ENCODE measurements at places on chromosomes 2 and 18. TPM values are rescaled to one million over a fixed set of nuclear protein-coding genes. Genes with fewer than 3 reads are reported as not detected.
A peak's percentile ranks its signal among the peaks of the same experiment; 100 is the strongest.

Gene RIT2
- total RNA-seq: not detected

Gene NEU2
- total RNA-seq: not detected

- H3K36me3 ChIP-seq: no peaks in the 10 kb centered on the region
- H3K4me3 ChIP-seq: no peak overlapping the region
- H3K27ac ChIP-seq: no peak overlapping the region
- DNase-seq: no peak
- no peaks in the 10 kb centered on the region for H3K4me1 ChIP-seq
Observed at GRCh38 chr2:62858231-62858832, 152.8 kb downstream of the EHBP1 start.

DNA sequence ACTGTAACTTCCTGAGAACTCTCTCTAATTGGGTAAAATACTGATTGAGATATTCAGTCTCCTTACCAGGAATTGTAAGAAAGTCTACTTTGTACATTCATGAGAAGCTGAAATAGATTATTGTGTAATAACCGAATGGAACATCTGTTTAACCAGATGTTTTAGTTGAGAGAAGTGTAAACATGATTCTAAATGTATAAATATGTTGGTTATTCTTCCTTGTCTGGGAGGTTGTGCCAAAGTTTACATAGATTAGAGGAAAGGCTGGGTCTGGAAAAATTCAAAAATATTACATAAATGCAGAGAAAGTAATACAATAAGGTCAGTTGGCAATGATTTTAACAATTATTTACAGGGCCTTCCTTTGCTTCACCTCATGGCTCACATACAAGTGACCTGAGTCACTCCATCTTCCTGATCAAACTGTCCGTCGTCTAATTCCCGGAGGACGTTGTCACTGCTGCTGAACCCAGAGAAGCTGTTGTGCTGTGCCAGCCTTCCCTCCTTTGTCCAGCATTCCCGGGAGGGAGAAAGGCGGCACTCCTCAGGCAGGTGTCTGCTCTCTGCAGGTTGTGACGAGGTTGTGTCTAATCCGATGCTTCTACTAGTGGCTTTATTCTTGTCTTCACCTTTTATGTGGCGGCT lies 55.9 kb downstream of the MOB4 start:
- H3K36me3 ChIP-seq: no peaks in the 10 kb centered on the region
- no peaks in the 10 kb centered on the region for H3K4me1 ChIP-seq
- no peaks in the 10 kb centered on the region for H3K27me3 ChIP-seq
- no peak for DNase-seq
- H3K4me3 ChIP-seq: no peak overlapping the region
- no peak overlapping the region for H3K27ac ChIP-seq

DNA sequence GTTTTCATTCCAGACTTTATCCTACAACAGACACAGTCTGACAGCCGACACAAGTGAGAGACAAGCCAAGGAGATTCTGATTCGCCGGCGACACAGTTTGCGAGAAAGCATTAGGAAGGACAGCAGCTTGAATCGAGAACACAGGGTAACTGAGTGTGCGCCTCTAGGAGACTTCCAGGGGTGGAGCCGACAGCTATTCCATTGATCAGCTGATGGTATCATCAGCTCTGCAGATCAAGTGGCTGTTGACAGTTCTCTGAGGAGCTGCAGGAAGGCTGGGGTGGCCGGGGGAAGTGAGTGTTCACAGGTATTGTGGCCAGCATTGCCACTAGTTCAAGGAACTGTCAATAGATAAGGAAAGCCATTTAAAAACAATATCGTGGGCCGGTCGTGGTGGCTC lies 57.3 kb upstream of the TMEM182 start:
- H3K4me3 ChIP-seq: no peak overlapping the region
- no peak overlapping the region for H3K27ac ChIP-seq
- H3K36me3 ChIP-seq: no peaks in the 10 kb centered on the region
- H3K27me3 ChIP-seq: no peaks in the 10 kb centered on the region

Gene SIX2
- not detected for total RNA-seq

Gene CCDC93
- 30.5 TPM for total RNA-seq

Gene RNU2-63P
- not detected for total RNA-seq

Gene G6PC2
- total RNA-seq: not detected

Gene PRSS56
- not detected for total RNA-seq

- H3K4me3 ChIP-seq: peak within 1 kb of the TSS; percentile 66
- DNase-seq: peak; percentile 92
- H3K4me1 ChIP-seq: peaks cover 10% of the 10 kb centered on the region
Observed at GRCh38 chr2:216013080-216013909, at the start of gene MREG. TSS of gene MREG (minus strand) at chr2:216013551. CDS start at chr2:216013327, 224 bp downstream.

- peaks cover 15% of the 10 kb centered on the region for H3K27me3 ChIP-seq
- H3K4me3 ChIP-seq: no peak overlapping the region
- no peaks in the 10 kb centered on the region for H3K36me3 ChIP-seq
Observed at GRCh38 chr2:106885329-106885728, 638 bp downstream of the ST6GAL2 start.

Gene CTLA4
- total RNA-seq: 2.9 TPM

GRCh38 chr2:8679567-8679826 lies 2.4 kb upstream of the ID2 start:
- peaks cover 39% of the 10 kb centered on the region for H3K4me1 ChIP-seq
- H3K36me3 ChIP-seq: no peaks in the 10 kb centered on the region
- no peak for DNase-seq

Gene TMEM17
- 4.7 TPM for total RNA-seq

Gene IRS1
- total RNA-seq: 9.3 TPM

Gene TNP1
- total RNA-seq: not detected

Gene GPR45
- not detected for total RNA-seq

- no peak overlapping the region for H3K27ac ChIP-seq
- no peak for DNase-seq
- no peaks in the 10 kb centered on the region for H3K4me1 ChIP-seq
- no peaks in the 10 kb centered on the region for H3K36me3 ChIP-seq
- no peaks in the 10 kb centered on the region for H3K27me3 ChIP-seq
- no peak overlapping the region for H3K4me3 ChIP-seq
Observed at GRCh38 chr2:38045811-38046210, 30.1 kb downstream of the CYP1B1 start.

DNA sequence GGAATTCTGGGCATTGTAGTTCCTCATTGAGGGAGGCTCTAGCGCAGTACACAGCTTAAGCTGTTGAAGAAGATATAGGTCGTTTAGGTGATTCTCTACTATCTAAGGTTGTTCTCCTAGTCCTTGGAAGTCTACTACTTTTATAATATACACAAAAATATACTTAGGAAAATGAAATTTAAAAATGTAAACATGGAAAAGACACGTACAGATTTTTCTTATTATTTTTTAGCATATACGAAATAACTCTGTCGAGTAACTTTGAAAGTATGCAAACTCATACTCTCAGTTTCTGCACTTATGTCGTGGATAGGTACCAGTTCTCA lies 272 bp upstream of the FASTKD1 start:
- H3K4me3 ChIP-seq: peak overlapping the region; percentile 45
- no peaks in the 10 kb centered on the region for H3K36me3 ChIP-seq
- H3K27me3 ChIP-seq: no peaks in the 10 kb centered on the region
- no peaks in the 10 kb centered on the region for H3K4me1 ChIP-seq
- peak overlapping the region; percentile 77 for H3K27ac ChIP-seq
- no peak for DNase-seq

DNA sequence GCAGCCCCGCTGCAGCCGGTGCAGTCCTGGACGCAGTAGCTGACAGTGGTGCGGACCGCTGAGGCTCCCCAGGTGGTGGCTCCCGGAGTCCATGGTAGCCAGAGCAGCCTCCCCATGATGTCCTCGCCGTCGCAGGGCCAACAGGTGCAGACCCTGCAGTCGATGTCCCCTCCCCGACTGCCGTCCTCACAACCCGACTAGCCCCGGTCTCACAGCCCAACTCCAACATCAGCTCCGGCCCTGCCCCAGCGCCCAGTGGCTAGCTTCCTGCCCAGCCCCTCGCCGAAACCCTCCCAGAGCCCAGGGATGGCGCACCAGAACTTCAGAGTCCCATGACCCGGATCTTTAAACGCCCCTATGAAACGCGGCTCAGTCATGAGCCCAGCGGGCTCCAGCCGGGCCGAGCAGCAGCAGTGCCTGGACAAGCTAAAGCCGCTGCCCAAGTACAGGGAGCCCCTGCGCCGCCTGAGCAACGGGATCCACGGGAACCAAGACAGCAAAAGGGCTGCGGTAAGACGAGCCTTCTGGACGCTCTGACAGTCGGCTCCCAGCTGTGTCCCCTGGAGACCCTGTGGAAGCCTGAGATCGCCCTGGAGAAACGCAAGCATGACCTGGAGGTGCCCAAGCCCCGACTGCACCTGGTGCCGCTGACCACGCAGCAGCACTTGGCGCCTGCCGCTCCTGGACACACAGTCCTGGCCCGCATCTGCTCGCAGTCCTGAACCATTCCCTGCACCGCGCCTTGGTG lies 53.8 kb upstream of the TUBA3E start:
- no peak overlapping the region for H3K4me3 ChIP-seq
- H3K36me3 ChIP-seq: no peaks in the 10 kb centered on the region
- no peaks in the 10 kb centered on the region for H3K27me3 ChIP-seq
- peak; percentile 75 for DNase-seq
- no peak overlapping the region for H3K27ac ChIP-seq

Gene RFTN2
- total RNA-seq: 7.0 TPM

- no peaks in the 10 kb centered on the region for H3K4me1 ChIP-seq
- no peak overlapping the region for H3K4me3 ChIP-seq
- no peak for DNase-seq
Observed at GRCh38 chr18:78352910-78353309, 626.7 kb upstream of the SALL3 start.

- H3K4me3 ChIP-seq: no peak overlapping the region
- no peaks in the 10 kb centered on the region for H3K36me3 ChIP-seq
- H3K4me1 ChIP-seq: peaks cover 14% of the 10 kb centered on the region
Observed at GRCh38 chr2:11875481-11875880, 129.0 kb downstream of the LPIN1 start.

- DNase-seq: no peak
- no peaks in the 10 kb centered on the region for H3K36me3 ChIP-seq
- peaks cover 2% of the 10 kb centered on the region for H3K4me1 ChIP-seq
- no peaks in the 10 kb centered on the region for H3K27me3 ChIP-seq
Observed at GRCh38 chr2:187324631-187325030, 123.4 kb downstream of the CALCRL start.

- H3K4me3 ChIP-seq: no peak overlapping the region
- DNase-seq: no peak
- no peaks in the 10 kb centered on the region for H3K4me1 ChIP-seq
- no peaks in the 10 kb centered on the region for H3K27me3 ChIP-seq
- peaks cover 7% of the 10 kb centered on the region for H3K36me3 ChIP-seq
Observed at GRCh38 chr2:215363039-215363438, 51.2 kb downstream of the ATIC start.

DNA sequence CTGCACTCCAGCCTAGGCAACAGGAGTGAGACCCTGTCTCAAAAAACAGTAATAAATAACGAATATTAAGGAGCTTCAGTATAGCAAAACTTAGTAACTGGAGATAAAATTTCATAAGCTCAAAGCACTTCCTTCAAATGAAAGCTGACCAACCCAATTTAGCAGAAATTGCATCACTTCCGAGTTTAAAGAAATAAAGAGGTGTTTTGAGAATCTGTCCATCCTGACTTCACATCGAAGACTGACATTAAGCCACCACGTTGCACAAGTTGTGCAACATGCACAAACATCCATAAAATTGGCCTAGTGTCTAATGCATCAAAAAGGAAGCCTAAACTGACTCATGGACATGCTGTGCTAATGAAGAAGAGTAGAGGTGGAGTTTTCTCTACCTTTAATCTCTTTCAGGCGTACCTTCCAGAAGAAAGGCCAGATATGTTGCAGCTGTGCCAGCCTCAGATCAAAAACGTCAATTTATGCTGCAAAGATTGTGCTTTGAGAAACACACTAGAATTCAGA lies 7.7 kb upstream of the DSG3 start:
- H3K27me3 ChIP-seq: no peaks in the 10 kb centered on the region
- H3K27ac ChIP-seq: no peak overlapping the region
- no peaks in the 10 kb centered on the region for H3K4me1 ChIP-seq
- no peak overlapping the region for H3K4me3 ChIP-seq
- DNase-seq: no peak

DNA sequence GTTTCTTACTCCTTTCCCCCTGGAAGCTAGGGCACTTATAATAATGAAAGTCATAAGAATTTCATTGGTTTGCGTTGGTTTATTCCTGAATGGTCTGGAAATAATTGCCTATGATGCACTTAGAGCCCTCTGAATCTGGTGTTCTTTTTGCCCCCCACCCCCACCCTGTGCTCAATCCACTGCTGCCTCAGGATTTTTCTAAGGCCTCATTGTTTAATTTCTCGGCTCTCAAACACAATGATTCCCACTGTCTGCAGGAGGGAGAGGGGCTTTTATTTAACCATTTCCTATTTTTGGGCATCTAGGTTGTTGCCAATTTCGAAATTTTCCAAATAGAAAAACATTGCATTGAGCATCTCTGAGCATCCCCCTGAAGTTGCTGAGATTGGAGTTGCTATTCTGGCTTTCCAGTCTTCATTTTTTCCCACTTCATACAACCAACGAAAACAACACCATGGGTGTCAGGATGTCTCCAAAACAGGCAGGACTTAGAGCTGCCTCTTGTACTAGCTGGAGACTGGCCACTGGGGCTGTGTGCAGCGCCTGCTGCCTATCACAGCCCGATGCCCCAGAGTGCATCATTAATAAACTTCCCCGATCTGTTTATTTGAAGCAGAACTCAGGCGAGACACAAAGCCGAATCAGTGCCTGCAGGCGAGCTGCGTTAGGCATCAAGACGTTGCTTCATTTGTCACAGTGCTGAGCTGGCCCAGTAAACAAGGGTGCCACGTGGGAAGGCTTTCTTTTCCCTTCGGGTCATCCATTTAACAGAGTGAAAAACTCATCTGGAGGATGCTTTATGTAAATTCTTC lies 1.8 kb upstream of the PCARE start:
- DNase-seq: no peak
- H3K27me3 ChIP-seq: no peaks in the 10 kb centered on the region
- H3K27ac ChIP-seq: no peak overlapping the region
- no peaks in the 10 kb centered on the region for H3K4me1 ChIP-seq
- no peak overlapping the region for H3K4me3 ChIP-seq

Gene OTOF
- total RNA-seq: not detected

Gene TLX2
- total RNA-seq: 2.6 TPM

DNA sequence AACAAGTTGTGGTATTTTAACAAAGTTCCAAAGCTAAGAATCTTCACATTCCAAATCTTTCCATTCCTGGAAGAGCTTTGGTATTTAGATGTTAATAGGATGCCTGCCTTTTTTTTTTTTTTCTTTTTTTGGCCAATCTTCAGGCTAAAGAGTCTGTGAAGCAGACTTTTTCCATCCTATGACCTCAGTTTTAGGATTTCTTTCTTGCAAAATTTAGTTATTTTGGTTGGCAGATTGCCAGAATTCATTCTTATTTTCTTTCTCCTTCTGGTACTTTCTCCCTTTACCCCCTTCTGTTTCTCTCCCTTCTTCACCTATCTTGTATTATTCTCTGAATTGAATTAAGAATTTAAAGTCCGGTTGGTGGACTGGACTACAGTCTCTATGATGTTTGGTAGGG lies 217.8 kb upstream of the REV1 start:
- no peak for DNase-seq
- no peaks in the 10 kb centered on the region for H3K36me3 ChIP-seq
- H3K4me3 ChIP-seq: no peak overlapping the region
- no peaks in the 10 kb centered on the region for H3K4me1 ChIP-seq
- H3K27me3 ChIP-seq: no peaks in the 10 kb centered on the region

Gene AGXT
- total RNA-seq: 0.30 TPM

Measured in upper lobe of left lung (tissue), 6 donors.